ENCODE measurements at places on chromosomes 12 and 14. TPM values are rescaled to one million over a fixed set of nuclear protein-coding genes. Genes with fewer than 3 reads are reported as not detected.

The NXPH4 gene
- not detected for total RNA-seq

The GYS2 gene
- not detected for total RNA-seq

- no peak for DNase-seq
- H3K27me3 ChIP-seq = no peaks in the 10 kb centered on the region
- no peak overlapping the region for H3K4me3 ChIP-seq
- no peak overlapping the region for H3K27ac ChIP-seq
- no peaks in the 10 kb centered on the region for H3K36me3 ChIP-seq
- H3K4me1 ChIP-seq = no peaks in the 10 kb centered on the region
These were observed 284.7 kb downstream of the NUAK1 start for GRCh38 chr12:105854071-105854470.

The PCNX4 gene
- 44.2 TPM for total RNA-seq

The IRAK4 gene
- total RNA-seq = 24.5 TPM

The C12orf56 gene
- not detected for total RNA-seq

- H3K4me3 ChIP-seq = peak overlapping the region; percentile 19
- H3K27me3 ChIP-seq = no peaks in the 10 kb centered on the region
- DNase-seq = peak; percentile 82
- H3K27ac ChIP-seq = peak overlapping the region; percentile 89
- peaks cover 61% of the 10 kb centered on the region for H3K4me1 ChIP-seq
These were observed 159.2 kb downstream of the CALM1 start for GRCh38 chr14:90556012-90556477.

DNA sequence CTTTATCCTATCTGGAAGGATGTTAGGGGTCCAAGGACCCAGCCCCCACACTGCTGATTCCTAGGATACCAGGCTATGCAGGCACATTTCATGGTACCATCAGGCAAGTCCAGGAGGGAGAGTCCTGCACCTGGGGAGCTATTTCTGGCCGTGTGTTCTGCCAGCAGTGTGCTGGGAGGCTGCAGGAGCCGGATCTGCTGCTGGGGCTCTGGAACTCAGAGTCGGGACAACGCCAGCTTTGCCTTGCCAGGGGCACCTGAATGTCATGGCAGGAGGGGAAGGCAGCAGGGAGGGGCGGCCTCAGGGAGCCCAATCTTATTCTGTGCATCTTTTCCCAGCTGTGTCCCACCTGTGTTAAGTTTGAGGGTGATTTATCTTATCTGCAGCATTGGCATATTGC is 17.8 kb downstream of the SRRM4 start:
- H3K27ac ChIP-seq = no peak overlapping the region
- no peak for DNase-seq
- H3K27me3 ChIP-seq = no peaks in the 10 kb centered on the region
- no peak overlapping the region for H3K4me3 ChIP-seq
- H3K36me3 ChIP-seq = no peaks in the 10 kb centered on the region

The PCED1B gene
- 11.9 TPM for total RNA-seq

The STRN3 gene
- total RNA-seq = 69.2 TPM

- no peak for DNase-seq
- H3K36me3 ChIP-seq = no peaks in the 10 kb centered on the region
- no peak overlapping the region for H3K4me3 ChIP-seq
- no peaks in the 10 kb centered on the region for H3K4me1 ChIP-seq
- no peak overlapping the region for H3K27ac ChIP-seq
These were observed 74.7 kb downstream of the BMP4 start for GRCh38 chr14:53881921-53882320.

The FITM1 gene
- total RNA-seq = 0.33 TPM

DNA sequence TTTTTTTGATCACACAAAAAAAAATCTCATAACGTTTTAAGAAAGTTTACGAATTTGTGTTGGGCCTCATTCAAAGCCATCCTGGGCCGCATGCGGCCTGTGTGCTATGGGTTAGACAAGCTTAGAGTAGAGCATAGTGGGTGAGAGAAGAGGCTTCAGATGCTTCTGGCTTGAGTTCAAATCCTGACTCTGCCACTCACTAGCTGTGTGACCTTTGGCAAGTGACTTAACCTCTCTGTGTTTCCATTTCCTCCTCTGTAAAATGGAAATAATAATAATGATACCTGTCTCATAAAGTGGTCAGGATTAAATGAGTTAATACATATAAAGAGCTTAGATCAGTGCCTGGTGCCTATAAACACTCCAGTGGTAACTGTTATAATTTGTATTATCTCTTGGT is 6.2 kb downstream of the P2RX4 start:
- DNase-seq = no peak
- peak overlapping the region; percentile 1 for H3K27ac ChIP-seq
- peaks cover 9% of the 10 kb centered on the region for H3K4me1 ChIP-seq
- no peak overlapping the region for H3K4me3 ChIP-seq
- H3K27me3 ChIP-seq = no peaks in the 10 kb centered on the region

GRCh38 chr12:4270016-4270830 is 3.3 kb upstream of the CCND2 start:
- H3K4me1 ChIP-seq = peaks cover 32% of the 10 kb centered on the region
- DNase-seq = peak; percentile 65
- peak overlapping the region; percentile 82 for H3K4me3 ChIP-seq
- peak overlapping the region; percentile 93 for H3K27ac ChIP-seq

The KLRB1 gene
- total RNA-seq = 0.49 TPM

DNA sequence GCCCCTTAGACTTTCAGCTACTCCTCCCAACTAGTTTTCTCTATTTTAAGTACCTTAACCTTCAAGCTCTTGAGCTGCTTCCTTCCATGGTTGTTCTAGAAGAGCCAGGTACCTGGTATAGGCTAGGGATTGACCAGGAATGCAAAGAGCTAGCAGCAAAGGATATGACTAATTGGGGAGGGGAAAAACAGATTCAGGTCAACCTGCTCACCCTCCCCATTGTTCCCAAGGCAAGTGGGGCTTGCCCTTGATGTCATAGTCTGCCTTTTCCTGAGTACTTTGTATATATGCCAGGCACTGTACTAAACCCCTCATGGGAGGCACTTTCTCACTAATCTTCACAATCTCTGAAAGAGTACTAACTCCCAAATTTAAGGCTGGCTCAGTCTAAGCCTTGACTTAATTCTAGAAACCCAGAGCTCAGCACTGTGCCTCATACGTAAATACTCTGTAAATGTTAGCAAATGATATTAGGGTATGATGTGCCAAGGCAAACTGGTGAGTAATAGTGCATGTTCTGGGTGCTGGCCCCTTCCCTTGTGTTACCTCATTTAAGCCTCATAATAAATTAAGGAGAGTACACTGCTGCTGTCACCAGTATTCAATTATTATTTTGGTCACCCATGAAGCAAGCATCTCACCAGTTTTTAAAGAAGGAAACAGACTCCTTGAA is 42.2 kb downstream of the SUDS3 start:
- peaks cover 41% of the 10 kb centered on the region for H3K36me3 ChIP-seq
- H3K27me3 ChIP-seq = no peaks in the 10 kb centered on the region
- no peaks in the 10 kb centered on the region for H3K4me1 ChIP-seq
- DNase-seq = no peak

- H3K36me3 ChIP-seq = no peaks in the 10 kb centered on the region
- no peak for DNase-seq
- no peaks in the 10 kb centered on the region for H3K27me3 ChIP-seq
- no peak overlapping the region for H3K4me3 ChIP-seq
These were observed 215.3 kb downstream of the RAD51B start for GRCh38 chr14:68034896-68035295.

DNA sequence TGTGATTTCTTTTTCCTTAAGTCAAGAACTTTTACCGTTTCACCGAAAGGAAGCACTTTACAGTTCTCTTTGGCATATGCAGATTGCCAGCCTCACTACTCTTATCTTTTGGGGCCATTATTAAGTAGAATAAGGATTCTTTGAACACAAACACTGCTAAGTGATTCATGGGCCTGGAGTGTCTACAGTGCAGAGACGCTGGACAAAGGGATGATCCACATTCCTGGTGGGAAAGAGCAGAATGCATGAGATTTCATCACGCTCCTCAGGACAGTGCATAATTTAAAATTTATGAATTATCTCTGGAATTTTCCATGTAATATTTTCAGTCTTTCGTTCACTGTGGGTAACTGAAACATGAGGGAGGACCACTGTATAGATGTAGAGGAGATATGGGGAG is 90.2 kb downstream of the TTLL5 start:
- H3K4me1 ChIP-seq = peaks cover 22% of the 10 kb centered on the region
- H3K36me3 ChIP-seq = no peaks in the 10 kb centered on the region
- H3K27ac ChIP-seq = no peak overlapping the region
- H3K27me3 ChIP-seq = no peaks in the 10 kb centered on the region
- no peak for DNase-seq

- H3K4me3 ChIP-seq = no peak overlapping the region
- H3K36me3 ChIP-seq = no peaks in the 10 kb centered on the region
- H3K4me1 ChIP-seq = no peaks in the 10 kb centered on the region
- H3K27ac ChIP-seq = no peak overlapping the region
These were observed 57.2 kb upstream of the CCND2 start for GRCh38 chr12:4216187-4216927.

DNA sequence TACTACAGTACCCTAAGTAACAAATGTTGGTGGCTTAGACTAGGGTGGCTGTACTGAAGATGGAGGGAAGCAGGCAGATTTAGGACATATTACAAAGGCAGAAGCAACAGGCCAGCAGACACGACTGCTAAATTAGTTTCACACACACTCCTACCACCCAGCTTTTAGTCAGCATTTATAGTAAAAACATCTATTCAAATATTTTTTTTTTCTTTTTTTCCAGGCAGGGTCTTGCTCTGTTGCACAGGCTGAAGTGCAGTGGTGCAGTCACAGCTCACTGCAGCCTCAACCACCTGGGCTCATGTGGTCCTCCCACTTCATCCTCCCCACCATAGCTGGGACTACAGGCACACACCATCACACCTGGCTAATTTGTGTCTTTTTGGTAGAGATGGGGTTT is 72.9 kb downstream of the CDK17 start:
- peaks cover 4% of the 10 kb centered on the region for H3K4me1 ChIP-seq
- no peak overlapping the region for H3K4me3 ChIP-seq
- H3K27ac ChIP-seq = no peak overlapping the region
- H3K27me3 ChIP-seq = no peaks in the 10 kb centered on the region
- DNase-seq = no peak

GRCh38 chr14:61503167-61503801 is 181.9 kb downstream of the PRKCH start:
- no peaks in the 10 kb centered on the region for H3K36me3 ChIP-seq
- H3K27ac ChIP-seq = peak overlapping the region; percentile 17
- H3K4me1 ChIP-seq = no peaks in the 10 kb centered on the region
- no peak overlapping the region for H3K4me3 ChIP-seq
- H3K27me3 ChIP-seq = no peaks in the 10 kb centered on the region
- no peak for DNase-seq

DNA sequence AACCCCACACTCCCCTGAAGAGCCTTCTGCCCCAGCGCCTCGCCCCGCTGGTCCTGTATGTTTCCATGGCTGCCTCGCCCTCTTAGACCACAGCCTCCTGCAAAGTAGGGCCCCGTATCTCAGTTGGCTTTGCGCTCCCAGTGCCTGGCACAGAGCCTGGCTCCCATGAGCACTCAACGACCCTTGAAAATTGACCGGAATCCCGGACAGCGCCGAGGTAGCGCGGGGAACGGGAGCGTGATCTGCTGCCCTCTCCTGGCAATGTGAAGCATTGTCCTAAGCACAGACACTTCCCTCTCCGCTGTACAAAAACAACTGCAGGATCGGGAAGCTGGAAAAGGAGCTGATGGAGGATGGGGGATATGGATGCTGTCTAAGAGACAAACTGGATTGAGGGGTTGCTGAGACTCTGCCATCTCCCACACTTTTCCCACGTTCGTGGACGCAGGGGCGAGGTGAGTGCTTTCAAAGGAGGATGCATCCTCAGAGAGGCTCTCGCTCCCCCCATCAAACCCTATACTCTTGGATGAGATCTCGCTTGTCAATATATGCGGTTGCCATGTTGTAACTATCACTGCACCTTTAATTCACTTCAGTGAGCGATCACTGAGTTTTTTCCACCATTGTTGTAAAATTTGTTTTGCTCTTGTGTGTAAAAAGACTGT is 10.7 kb upstream of the FKBP4 start:
- H3K4me1 ChIP-seq = peaks cover 11% of the 10 kb centered on the region
- peak; percentile 79 for DNase-seq
- H3K36me3 ChIP-seq = no peaks in the 10 kb centered on the region
- H3K4me3 ChIP-seq = peak overlapping the region; percentile 24
- H3K27ac ChIP-seq = no peak overlapping the region
- no peaks in the 10 kb centered on the region for H3K27me3 ChIP-seq

The EMP1 gene
- 172 TPM for total RNA-seq

DNA sequence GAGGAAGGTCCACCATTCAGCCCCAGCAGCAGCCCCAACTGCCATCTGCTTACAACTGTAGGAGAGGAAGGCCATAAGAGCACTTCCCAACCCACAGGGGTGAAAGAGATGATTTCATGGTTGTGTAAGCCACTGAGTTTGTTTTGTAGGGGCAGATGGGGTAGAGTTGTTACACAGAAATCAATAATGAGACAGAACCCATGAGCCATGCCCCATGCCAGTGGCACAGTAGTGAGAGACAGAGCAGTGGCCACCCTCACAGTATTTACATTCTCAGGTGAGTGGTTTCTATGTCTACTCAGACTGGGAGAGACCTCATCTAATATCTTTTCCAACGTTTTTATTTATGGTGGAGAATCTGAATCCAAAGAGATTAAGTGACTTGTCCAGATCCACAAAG is 68.6 kb downstream of the NUAK1 start:
- H3K27me3 ChIP-seq = no peaks in the 10 kb centered on the region
- no peak for DNase-seq

The C3AR1 gene
- total RNA-seq = 10.0 TPM

DNA sequence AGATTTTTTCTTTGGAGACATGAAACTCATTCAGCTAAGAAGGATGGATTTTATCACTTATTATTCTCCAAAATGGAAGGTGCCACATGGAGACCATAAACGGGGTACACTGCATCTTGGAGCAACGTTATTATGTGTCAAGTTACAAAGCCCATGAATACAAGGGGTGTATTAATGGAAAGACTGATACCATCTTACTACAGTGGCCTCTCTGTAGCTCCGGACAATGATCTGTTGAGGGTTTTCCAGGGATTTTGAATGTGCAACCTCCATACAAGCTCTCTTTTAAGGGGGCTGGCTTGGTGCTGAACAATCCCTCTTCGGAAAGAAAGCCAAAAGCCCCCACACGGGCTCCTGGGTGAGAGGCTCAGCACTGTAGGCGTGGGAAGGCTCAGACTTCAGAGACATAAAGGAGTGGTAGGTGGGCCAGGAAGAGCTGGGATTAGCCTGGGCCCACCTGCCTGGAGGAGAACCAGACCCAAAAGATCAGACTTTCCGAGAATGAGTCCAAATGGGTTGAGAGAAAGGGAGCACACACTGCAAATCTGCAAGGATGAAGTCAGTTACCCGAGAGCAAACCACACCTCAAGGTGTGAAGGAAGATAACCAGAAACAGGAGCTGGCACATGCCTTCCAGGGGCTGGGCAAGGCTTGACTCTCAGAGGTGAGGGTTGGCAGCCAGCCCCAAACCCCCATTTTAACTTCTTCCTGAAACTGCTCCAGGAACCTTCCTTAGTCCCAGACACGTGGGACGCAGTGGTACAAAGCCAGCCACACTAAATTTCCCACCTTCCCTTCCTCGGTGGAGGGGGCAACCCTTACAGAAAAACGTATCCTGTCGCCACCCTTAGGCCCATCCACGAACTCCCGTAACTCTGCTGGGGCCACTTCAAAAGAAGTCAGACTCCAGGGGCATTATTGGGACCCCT is 1.5 kb downstream of the VPS37B start:
- H3K27ac ChIP-seq = peak overlapping the region; percentile 84
- DNase-seq = no peak
- no peaks in the 10 kb centered on the region for H3K27me3 ChIP-seq
- peak overlapping the region; percentile 94 for H3K4me3 ChIP-seq
- no peaks in the 10 kb centered on the region for H3K36me3 ChIP-seq
